T-helper 17 cell (primary cell): ENCODE measurements at places on chromosomes 16 and 17.

DNA sequence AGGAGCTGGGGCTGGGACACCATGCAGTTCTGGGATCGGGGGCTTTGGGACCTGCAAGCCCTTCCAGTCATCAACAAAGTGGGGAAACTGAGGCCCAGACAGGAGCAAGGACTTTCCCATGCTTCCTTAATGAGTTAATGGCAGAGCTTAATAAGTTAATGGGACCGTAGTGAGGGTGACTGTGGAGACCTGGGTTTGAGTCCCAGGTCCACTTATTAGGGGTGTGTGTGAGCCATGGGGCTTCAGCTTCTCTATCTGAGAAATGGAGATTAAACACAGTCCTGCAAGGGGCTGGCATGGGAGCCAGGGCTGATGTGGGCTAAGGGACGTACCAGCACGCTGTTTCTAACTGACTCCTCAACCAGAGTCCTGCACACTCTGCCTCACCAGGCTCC is 41.7 kb upstream of the NKD1 start:
- DNase-seq = no peak

- no peak for DNase-seq
These were observed 171.0 kb downstream of the KATNIP start for GRCh38 chr16:27720731-27721530.

- DNase-seq = no peak
These were observed 77.2 kb downstream of the CNGB1 start for GRCh38 chr16:57893559-57894389.

DNA sequence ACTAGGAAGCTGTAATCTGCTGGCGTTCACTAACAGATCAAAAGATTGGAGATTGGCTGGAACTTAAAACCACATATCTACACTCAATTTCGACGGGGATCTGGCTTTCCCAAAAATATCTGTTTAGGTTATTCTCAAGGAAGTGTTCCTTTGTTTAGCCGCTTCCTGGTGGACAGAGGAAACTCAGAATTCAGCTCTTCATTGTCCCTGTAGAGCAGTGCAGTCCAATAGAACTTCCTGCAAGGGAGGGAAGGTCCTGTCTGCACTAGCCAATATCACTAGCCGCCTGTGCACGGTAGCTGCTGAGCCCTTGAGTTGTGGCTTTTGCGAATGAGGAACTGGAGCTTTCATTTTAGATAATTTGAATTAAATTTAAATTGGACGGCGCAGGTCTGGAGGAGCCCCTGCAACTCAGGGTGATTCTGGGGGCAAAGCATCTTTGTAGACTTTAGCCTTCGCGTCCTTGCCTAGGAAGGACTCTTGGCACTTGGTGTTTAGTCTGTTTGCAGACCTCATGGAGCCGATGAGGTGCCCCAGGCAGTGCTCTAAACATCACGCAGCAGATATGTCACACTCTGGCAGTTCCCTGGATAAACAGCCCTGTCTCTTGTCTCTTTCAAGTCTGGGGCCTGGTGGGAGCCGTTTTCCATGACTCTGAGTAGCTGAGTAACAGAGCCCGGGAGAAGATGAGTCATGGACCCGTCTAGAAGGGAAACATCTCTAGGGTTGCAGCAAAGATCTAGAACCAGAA is 122.2 kb downstream of the CCDC182 start:
- no peak for DNase-seq

DNA sequence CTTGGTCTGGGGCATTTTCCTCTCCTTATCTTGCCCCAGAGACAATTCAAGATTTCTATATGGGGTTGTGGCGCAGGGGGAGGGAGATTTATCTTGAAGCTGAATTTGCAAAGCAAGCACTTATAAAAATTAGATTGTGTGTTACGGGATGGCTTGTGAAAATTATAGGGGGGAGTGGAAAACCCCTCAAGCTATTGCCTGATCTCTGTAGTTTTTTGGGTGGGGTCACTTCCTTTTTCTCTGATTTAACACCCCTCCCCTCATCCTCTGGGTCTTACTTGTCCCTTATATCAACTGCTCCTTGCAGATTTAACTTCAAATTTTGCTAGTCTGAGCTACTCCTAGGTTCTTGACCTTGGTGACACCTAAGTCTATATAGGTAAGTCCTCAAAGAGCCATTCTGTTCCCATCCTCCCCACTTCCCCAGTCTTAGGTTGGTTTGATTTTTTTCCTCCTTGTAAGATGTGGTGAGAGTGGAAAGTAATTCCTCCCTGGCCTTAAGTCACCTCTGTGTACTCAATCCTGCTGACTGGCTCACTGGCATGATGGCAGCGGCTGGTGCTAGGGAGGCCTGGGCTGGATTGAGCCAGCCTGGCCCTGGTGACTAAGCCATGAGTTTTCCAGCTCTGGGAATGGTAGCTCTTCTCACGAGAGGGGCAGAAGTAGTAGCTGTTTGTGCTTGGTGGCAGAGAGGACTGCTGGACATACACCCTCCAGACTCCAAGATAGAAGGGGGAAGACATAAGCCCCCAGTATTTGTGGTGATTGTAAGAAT is 2.3 kb downstream of the ARL4D start:
- DNase-seq = no peak

DNA sequence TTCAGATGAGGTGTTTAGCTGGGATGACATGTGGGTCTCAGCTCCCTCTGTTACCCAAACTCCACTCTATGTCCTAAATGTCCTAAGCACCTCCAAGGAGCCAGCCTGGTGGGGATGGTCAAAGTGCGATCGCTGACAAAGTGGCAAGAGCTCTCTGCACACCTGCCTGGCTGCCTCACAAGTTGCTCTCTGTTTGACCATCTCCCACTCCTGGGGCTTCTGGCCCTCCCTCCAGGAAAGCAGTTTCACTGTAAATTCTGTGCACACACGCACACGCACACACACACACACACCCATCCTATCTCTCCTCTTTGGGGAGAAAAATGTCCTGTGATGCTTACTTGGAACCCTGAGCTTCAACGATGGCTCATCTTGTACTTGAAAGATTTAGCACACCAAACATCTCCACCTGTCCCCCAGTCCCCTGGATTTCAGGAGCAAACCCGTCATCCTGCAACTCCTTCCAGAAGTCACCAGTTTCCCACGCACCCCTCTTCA is 1.7 kb downstream of the PITPNA start:
- no peak for DNase-seq

DNA sequence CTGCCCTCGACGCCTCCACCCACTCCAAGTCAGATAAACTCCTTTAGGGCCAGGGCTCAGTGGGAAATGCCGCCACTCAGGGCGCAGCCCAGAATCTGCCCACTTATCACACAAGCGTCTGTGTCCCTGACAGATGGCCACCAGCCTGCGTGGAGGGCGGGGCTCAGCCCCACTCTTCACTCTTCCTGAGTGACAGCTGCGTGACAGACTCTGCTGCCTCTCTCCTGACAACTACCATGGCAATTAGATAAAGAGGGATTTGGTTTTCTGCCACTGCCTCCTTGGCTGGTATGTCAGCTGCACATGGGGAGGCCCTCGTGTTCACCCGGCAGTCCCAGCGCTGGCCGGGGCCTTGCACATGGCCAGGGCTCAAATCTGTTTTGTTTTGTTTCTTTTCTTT is 96.2 kb downstream of the RTN4RL1 start:
- no peak for DNase-seq
